ENCODE measurements at places on chromosomes 3 and 15.

DNA sequence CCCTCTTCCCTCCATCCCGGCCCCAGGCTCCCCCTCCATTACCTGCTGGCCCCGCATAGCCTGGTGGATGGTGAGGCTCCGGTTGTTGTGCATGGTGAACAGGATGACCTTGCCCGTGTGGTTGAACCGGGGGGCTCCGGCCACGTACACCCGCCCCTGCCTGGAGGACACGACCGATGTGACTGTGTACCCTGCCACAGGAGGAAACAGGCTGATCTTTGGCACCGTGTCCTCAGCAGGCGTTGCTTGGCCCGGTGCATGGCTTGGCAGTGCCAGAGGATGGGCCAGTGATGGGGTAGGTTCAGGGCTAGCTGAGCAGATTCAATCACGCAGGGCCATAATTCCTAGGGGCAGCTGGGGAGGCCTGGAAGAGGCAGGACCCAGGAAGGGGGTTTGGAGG is 58.1 kb downstream of the FEM1B start:
- no peak for DNase-seq

GRCh38 chr3:102195198-102195948 is 239.4 kb upstream of the ZPLD1 start:
- no peak for DNase-seq

DNA sequence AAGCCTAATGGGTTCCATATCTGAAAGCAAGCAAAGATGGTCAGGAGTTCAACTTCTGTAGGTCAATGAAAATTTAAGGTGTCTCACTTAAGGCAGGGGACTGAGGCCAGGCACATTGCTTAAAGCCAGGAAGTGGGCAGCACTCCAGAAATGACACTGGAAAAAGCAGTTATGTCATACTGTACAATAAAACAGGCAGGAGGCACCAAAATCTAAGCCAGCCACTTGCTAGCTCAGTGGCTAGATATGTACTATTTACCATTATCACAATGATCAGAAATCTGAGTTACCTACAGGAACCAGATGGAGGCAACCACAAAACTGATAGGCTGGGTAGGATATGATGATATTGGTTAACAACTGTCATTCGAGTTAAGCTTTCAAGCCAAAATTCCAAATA is 57.3 kb downstream of the FRMD5 start:
- DNase-seq = no peak

DNA sequence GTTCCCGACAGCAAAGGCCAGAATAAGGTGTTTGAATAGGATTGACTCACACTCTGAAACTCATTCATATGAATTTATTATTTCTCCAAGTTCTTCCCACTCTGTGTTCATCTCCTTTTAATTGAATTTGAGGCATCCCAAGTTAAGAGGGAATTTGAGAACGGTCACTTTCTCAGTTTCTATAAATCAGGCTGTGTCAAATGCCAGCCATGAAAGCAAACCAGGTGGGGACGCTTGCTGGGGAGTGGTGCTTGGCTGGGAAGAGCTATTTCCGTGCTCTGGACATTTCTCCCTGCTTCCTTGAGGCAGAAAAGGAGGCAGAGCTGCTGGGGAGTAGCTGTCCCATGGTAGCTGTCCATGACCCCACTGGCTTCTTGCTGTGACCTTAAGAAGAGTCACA is 116.6 kb downstream of the FBN1 start:
- no peak for DNase-seq

DNA sequence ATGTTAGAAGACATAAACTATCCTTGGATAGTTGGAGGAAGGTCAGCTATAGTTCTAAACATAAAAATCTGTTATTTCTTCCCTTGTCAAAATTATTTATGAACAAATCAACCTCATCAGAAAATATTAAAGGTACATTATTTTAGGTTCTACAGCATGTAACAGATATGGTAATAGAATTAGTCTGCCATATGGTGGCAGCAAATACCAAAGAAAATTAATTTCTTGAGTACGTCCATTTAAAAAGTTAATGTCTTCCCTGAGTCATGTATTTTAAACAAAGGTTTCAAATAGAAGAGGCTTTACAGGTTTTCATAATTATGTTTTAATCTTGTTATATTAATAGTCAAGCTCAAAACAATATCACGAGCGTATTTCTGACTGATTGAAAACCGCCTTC is 17.9 kb upstream of the ANKRD28 start:
- no peak for DNase-seq

DNA sequence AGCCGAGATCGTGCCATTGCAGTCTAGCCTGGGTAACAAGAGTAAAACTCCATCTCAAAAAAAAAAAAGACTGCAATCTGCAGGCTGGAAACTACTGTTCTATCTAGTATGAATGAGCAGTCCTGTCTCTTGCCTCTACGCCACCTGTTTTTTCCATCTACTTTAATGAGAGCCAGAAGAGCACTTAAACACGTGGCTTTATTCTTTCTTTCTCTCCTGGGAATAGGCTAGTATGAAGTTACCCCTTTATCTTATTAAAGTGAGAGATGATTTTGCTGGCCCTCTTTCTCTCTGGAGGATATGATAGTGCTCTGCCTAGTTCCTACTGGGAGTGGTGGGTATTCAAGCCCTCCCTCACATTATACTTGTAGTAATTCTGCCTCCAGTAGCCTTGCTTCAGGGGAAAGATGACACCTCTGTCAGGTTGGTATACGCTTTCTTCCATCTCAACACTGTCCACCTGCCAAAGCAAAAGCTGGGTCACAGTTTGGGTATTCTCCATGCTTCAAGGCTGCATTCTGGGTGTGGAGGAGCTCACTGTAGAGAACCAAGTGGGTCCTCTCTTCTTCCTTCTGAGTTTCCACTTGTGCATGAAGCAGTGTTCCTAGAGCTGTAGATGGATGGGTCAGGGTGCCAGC is 17.8 kb downstream of the MAPKBP1 start:
- no peak for DNase-seq

GRCh38 chr3:60916546-60916945 is 334.7 kb downstream of the FHIT start:
- no peak for DNase-seq

DNA sequence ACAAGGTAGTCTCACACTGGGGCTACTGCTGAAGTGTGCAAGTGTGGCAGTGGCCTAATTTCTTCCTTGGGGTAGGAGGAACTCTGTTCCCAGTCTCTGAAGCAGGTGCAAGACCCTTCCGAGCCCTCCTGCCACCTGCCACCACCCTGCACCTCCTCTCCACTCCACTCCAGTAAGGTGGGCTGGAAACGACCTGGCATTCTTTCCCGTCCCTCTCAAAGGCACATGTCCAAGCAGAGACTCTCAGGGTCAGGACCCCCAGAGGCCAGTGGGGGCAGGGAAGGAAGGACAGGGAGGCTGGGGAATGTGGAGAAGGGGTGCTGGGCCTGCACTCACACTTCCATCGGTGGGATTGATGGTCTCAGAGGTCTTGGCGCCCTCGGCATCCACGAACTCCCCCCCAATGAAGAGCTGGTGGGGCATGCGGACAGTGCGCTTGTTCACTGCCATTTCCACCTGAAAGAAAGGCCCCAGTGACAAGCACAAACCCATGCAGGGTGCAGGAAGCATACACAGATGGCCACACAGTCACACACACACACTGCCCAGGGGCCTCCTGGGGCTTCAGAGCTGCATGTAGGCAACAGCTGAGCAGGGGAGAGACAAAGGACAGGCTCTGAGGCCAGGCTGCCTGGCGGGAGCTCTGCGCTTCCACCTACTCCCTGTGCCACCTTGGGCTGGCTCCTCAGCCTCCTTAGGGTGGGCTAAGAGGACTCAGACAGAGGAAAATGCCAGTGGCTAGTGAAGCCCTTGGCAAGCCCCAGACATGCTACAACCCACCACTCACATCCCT is 43.8 kb downstream of the ALDH1L1 start:
- no peak for DNase-seq
